Activated CD4-positive, CD25-positive, alpha-beta regulatory T cell treated with anti-CD3 and anti-CD28 coated beads, Interleukin-2, amount 50 U/mL, for 24 hours (primary cell): ENCODE measurements at places on chromosomes 1 and 21.

GRCh38 chr1:12059722-12060464, 3.2 kb upstream of the TNFRSF8 start:
- peak; percentile 25 for ATAC-seq

DNA sequence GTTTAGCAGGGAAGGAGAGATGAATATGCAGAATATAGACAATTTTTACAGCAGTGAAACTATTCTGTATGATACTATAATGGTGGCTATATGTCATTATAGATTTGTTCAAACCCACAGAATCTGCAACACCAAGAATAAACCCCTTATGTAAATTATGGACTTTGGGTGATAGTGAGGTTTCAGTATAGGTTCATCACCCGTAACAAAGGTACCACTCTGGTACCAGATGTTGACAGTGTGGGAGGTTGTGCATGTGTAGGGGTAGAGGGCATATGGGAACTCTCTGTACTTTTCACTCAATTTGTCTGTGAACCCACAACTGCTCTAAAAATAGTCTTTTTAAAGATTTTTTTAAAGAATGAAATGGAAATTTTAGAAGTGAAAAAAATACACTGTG, 29.9 kb upstream of the PRDX6 start:
- ATAC-seq = no peak

DNA sequence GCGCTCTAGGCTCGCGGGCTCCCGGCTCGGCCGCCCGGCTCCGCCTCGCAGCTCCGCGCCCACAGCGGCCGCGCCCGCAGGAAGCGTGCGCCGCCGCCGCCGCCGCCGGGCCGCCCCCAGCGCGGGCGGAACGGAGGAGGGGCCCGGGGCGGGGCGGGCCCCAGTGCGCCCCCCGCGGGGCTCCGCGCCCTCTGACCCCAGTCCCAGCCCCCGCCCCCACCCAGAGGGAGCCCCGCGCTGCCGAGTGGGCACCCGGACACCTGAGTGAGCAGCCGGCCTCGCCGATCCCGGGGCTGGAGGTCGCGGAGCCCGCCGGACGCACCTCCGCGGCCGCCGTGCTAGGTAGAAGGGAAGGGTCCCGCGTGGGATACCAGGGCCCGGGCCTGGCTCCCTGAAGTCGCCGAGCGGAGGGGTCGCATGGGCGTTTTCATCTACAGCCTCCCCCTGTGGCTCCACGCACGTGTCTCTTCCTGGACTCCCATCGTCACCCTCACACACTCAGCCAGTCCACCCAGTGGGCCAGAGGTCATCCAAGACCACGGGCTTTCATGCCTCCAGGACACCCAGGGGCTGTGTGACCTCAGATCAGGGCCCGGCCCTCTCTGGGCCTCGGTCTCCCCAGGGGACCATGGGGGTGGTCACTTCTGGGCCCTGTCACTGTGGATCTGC, at the start of gene SDC3:
Gene SDC3, minus strand, starts transcription at position 63 of the 669 bp plus-strand sequence. CDS start 172 bp downstream, outside the sequence.
- ATAC-seq = peak; percentile 68

GRCh38 chr1:192657760-192658159, 21.8 kb downstream of the RGS13 start:
- no peak for ATAC-seq

DNA sequence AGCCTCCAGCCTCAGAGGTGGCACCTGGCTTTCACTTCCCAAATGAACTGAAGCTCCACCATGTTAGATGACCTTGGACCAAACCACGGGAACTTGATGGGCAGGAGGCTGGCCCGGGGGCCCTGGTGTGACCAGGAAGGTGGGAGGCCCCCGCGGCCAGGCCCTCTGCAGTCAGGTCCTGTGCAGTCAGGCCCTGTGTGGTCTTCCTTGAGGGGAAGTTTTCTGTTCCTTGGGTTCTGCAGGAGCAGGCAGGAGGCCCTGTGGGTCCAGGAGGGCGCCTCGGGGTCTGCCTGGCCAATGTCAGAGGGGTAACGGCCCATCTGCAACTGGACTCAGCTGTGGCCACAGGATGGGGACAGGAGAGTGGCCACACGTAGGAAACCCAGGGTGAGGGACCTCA, 13.0 kb downstream of the PRDM16 start:
- no peak for ATAC-seq
